ENCODE measurements at places on chromosomes 3 and 15.

DNA sequence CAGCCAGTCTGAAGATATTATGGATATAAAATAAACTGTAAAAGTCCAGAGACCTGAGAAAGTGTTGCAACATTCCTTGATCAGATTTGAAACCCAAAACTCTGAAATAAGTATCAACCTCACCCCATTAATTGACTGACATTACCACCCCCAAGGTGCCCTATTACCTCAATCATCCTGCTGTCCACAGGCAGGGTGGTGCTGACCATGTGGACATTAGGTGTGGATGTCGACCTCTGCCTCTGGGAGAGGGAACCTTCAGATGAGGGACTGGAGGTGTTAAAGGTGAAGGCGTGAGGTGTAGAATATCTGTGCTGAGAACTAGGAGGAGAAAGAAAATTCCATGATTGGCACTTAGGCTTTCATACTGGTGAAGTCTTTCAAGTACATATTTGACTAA, 47.1 kb downstream of the MKRN2 start:
- DNase-seq, result no peak

- DNase-seq, result no peak
Observed at GRCh38 chr3:126399351-126399735, 4.6 kb downstream of the CFAP100 start.

DNA sequence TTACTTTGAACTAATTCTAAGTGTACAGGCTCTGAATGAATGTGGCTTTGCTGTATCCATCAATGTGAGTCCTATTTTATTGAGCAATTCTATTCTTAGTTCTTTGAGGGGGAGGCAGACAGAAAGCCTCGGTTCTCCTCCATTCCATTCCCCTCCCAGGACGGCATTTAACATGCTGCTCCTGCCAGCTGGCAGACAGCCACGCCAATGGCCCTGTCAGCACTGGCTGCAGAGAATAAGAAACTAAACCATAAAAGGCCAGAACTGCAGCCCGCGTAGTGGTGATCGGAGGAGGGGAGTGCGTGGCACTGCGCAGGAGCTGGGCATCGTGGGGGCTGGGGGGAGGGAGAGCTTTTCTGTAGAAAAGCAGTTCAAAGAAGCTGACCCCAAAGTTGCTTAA, 76.0 kb upstream of the HACD2 start:
- no peak for DNase-seq

DNA sequence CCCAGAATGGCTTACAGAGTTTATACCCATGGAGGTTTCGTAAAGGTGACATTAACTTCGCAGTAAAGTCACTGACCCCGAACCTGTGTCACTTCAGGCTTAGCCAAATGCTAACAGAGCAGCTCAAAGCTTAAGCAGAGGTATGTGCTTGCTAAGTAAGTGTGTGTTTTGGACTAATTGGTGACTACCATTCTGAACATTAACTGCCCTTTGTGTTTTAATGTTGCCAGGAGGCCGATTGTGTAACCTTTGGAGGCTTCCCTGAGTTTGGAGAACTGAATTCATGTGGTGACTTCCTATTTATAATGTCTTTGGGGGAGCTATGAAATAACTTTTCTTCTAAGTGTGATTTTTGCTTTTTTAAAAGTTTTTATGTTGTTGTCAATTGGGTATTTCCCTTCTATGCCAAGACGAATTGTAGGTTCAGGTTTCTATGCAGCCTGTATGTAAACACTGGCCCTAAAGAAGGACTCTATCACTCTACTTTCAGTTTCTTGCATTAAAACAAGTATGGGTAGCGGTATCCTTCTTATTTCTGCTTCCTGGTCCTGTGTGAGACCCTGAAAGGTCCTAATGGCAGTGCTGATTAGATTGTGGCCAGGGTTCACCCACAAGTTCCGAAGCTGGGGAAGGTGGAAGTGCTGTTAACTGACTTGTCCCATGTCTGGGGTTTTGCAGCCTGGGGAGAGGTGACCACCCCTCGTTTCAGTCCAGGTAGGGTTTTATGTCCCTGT, 86.3 kb downstream of the IGF1R start:
- DNase-seq, result no peak
